ENCODE measurements at places on chromosomes 5 and 9.

DNA sequence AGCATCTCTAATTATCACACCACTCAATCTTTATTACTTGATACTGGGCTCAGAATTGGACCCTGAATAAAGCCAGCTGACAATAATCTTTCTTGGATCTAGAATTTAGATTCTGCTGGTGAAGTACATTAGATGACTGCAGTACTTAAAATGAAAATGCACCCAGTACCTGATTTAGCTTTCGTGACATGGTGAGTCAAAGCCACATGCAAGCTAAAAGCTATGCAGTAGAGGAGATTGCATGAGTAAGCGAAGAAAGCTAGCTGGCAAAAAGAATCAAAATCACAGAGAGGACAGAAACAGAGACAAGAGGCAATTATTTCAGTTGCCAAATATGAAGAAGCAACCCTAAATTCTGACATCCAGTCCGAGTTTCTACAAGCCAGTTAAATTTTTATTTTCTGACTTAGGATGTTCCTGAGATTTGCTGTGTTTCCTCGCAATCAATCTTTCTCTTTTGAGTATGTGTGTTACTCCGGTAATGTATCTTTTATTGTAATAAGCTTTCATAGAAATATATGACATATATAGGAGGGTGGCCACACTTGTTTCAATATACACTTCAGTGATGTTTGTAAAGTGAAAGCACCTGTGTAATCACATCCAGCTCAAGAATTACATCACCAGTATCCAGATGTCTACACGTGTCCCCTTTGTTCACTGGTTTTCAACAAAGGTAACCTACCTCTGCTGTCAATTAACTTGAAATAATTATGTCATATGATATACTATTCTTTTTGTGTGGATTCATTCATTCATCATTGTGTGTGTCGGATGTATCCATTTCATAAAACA lies 101.7 kb downstream of the CDH18 start:
- no peaks in the 10 kb centered on the region for H3K27me3 ChIP-seq
- no peak overlapping the region for H3K27ac ChIP-seq
- H3K4me1 ChIP-seq, result no peaks in the 10 kb centered on the region
- DNase-seq, result peak; percentile 44
- no peak overlapping the region for H3K4me3 ChIP-seq

DNA sequence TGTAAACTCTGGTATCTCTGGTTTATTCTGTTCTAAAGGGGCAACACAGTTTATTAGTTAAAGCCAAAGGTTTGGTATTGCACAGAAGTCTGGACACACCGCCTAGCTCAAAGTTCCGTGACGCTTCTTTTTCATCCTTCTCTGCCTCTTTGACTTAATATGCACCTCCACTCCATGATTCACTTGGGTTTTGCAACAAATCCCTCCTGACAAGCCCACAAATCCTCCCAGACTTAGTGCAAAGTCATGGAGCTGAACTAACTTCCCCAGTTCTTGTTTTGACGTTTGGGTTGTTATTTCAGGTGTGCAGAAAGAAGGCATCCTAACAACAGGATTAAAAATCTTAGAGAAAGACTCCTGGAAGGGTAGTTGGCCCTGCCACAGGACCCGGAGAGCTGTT lies 441.6 kb upstream of the DMAC1 start:
- no peak overlapping the region for H3K4me3 ChIP-seq
- no peak overlapping the region for H3K27ac ChIP-seq
- no peaks in the 10 kb centered on the region for H3K27me3 ChIP-seq
- no peak for DNase-seq
- H3K4me1 ChIP-seq, result no peaks in the 10 kb centered on the region

GRCh38 chr5:174402222-174402812 lies 322.1 kb upstream of the MSX2 start:
- H3K27ac ChIP-seq, result no peak overlapping the region
- no peak overlapping the region for H3K4me3 ChIP-seq
- no peaks in the 10 kb centered on the region for H3K4me1 ChIP-seq
- H3K36me3 ChIP-seq, result no peaks in the 10 kb centered on the region

GRCh38 chr5:168404365-168404764 lies 81.9 kb upstream of the RARS1 start:
- H3K36me3 ChIP-seq, result peaks cover 9% of the 10 kb centered on the region
- H3K27ac ChIP-seq, result peak overlapping the region; percentile 24
- no peak overlapping the region for H3K4me3 ChIP-seq
- H3K27me3 ChIP-seq, result no peaks in the 10 kb centered on the region
- DNase-seq, result peak; percentile 95

- no peak overlapping the region for H3K27ac ChIP-seq
- H3K27me3 ChIP-seq, result no peaks in the 10 kb centered on the region
- H3K4me3 ChIP-seq, result no peak overlapping the region
- no peaks in the 10 kb centered on the region for H3K36me3 ChIP-seq
Measured at GRCh38 chr9:33163433-33164137, 3.6 kb downstream of the B4GALT1 start.

DNA sequence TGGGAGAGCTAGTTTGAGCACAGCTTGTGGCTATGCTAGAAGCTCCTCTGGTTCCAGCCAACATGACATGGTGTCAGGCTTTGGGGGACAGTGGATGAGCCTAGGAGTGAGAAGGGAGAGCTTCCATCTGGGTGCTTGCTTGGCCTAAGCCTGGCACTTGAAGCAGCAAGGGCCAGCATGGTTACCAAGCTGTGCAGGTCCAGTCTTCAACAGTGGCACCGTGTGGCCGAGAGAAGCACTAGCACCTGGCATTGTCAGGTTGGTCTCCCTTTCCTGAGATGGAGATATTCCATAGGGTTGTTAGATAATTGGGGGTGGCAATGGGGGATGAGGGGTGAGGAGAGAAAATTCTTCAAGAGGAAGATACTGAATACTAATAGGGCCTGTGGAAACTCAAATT lies 261.9 kb downstream of the PBX3 start:
- H3K36me3 ChIP-seq, result no peaks in the 10 kb centered on the region
- no peaks in the 10 kb centered on the region for H3K27me3 ChIP-seq
- no peak overlapping the region for H3K4me3 ChIP-seq
- no peak overlapping the region for H3K27ac ChIP-seq
